ENCODE measurements at places on chromosomes 7 and 10.

DNA sequence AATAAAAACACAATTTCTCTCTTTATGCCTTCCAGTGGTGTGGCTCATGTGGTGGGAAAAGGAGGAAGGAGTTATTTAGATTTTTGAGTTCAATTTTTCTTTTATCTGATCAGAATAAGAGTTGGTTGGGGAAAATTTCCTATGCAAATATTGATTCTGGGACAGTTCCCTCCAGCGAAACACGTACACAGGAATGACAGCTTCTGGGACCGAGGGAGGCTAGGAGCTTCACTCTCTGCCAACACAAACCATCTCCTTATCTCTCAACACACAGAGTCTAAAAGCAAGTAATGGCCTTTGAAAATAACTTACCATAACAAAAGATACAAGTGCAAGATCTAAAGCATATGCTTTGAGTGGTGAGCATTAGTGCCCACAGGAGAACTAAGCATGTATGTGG is 122.7 kb downstream of the RAPGEF5 start:
- DNase-seq = no peak

GRCh38 chr10:103277713-103278536 is 987 bp downstream of the INA start:
- no peak for DNase-seq

DNA sequence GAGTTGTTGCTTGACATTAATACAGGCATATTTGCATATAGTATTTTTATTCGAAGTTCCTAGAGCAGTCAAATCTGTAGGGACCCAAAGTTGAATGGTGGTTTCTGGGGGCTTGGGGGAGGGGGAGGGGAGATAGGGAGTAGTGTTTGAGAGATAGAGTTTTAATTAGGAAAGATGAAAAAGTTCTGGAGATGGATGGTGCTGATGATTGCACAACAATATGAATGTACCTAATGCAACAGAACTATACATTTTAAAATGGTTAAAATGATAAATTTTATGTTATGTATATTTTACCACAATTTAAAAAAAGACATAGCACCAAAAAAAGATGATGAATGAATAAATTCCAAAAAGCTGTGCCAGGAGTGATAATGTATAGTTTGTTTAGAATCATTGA is 41.8 kb downstream of the STK31 start:
- no peak for DNase-seq

GRCh38 chr10:102675666-102676533 is 31.6 kb downstream of the TRIM8 start:
- DNase-seq = no peak

DNA sequence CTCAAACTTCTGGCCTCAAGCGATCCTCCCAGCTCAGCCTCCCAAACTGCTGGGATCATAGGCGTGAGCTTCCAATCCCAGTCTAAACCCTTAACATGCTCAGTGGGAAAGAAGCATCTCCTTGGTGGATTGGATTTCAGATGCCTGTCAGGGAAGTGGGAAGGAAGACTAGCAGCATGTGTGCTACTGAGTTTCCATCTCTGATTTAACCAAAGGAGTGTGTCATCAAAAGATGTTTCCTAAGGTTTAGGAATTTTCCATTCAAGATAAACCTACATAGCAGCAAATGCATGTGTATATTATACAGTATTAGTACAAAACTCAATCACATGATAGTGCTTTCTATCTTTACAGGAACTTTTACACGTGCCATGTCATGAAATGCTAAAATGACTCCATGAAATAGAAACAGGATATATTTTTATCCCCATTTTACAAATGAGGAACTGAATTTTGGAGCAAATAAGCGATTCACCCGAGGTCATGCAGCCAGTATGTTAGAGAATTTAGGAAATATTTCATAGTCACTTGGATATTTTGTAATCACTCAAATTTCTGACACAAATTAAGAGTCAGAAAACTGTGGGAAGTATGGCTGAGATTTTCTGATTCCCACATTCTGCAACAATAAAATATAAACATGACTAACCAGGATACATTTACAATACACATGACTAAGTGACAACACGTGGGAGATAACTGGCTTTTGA is 11.4 kb upstream of the TMEM26 start:
- DNase-seq = no peak

GRCh38 chr7:38796626-38797501 is 112.1 kb downstream of the VPS41 start:
- DNase-seq = peak; percentile 10

DNA sequence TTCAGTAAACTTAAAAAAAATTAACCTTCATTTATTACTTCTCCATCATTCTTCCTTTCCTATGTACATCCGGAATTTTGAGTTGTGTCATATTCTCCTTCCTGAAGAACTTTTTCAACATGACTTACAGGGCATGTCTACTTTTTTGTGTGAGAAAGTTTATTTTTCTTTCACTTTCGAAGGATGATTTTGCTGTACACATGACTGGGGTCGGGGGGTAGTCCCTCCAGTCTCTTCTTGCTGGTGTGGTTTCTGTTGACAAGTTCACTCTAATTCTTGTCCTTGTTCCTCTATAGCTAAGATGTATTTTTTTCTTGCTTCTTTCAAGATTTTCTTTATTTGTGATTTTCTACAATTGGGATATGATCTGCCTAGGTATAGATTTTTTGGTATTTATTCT is 55.8 kb downstream of the INPP5A start:
- no peak for DNase-seq

GRCh38 chr7:155358066-155358947 is 60.6 kb downstream of the INSIG1 start:
- DNase-seq = no peak

DNA sequence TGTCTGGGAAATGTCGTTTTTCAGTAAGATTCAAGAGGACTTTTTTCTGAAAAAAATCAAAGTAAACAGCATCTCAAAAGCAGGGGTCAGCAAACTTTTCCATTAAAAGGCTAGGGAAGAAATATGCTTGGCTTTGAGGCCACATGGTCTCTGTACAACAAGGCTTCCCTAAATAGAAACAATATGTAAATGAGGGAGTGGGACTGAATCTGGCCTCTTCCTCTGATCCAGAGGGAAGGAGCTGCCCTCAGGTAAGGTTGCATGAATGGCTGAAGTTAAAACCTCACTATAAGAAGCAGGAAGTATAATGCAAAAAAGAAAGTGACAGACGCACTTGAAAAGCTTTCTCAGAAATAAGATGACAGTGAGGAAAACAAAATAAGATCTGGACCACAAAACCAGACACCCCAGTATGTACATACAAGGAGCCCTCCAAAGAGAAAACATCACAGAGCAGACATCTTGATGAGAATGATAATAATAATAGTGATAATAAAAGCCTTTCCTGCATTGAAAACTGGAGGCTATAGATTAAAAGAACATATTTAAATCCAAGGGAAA is 115.2 kb downstream of the PLXNA4 start:
- DNase-seq = no peak

GRCh38 chr10:82331716-82332115 is 456.7 kb downstream of the NRG3 start:
- no peak for DNase-seq

- no peak for DNase-seq
Observed at GRCh38 chr10:124033887-124034218, 59.5 kb downstream of the CHST15 start.

Data from stimulated activated CD4-positive, alpha-beta T cell treated with anti-CD3 and anti-CD28 coated beads, Interleukin-1b, Interleukin-23, amount 100 ng/mL, for 1 hour (primary cell).